Activated CD4-positive, CD25-positive, alpha-beta regulatory T cell treated with anti-CD3 and anti-CD28 coated beads, Interleukin-2, amount 50 U/mL, for 16 hours (primary cell): ENCODE measurements at places on chromosomes 5 and 9.

DNA sequence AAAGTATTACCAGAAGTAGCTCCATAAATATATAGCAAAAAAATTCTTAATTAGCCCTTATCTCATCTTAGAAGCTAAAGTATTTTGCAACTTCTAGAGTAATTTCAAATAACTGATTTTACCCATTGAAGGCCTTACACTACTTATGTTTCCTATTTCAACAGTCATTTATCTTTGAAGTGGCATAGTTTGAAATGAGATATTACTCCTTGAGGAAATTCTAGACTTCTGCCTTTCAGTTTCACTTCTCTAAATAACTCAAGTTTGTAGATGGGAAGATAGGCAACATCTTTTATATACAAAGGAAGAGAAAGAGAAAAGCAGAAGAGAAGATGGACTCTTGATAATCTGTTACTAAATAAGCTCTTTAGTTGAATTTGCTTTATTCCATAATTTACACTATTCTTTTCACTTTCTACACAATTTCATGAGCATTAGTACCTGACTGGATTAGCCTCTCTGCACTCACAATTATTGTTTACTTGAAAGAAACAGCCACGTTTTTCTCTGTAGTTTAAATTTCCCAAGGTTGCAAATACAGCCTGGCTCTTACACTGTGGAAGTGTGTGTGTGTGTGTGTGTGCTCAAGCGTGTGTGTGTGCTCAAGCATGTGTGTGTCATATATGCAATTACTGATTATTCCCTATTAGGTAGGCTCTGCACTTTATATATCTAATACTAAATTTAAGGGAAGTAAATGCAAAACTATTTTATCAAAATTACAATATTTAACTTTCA, 60.6 kb upstream of the EMB start:
- no peak for DNase-seq

DNA sequence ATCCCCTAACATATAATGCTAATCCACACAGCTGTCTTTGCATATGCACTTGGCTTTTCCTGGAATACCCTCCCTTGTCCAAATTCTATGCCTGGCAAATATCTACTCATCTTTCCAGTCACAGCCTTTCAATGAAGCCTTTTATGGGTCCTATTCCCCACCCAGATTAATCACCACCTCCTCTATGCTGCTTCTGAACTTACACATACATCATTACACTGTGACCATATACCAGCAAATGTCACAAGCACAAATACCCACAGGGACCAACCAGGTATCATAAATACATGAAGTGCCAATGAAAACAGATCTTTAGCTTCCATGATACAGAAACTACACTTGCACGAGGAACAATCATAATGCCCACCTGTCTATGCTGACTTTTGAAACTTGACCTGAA, 22.3 kb downstream of the LPAR1 start:
- DNase-seq = no peak

- DNase-seq = no peak
These were observed 9.4 kb downstream of the VDAC1 start for GRCh38 chr5:133995341-133995740.

DNA sequence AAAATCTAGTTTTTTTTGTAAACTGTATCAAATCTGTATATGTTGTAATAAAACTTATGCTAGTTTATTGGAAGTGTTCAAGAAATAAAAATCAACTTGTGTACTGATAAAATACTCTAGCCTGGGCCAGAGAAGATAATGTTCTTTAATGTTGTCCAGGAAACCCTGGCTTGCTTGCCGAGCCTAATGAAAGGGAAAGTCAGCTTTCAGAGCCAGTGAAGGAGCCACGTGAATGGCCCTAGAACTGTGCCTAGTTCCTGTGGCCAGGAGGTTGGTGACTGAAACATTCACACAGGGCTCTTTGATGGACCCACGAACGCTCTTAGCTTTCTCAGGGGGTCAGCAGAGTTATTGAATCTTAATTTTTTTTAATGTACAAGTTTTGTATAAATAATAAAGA, 24.3 kb downstream of the HMGCR start:
- DNase-seq = no peak

- no peak for DNase-seq
These were observed 6.3 kb downstream of the SLIT3 start for GRCh38 chr5:169294621-169295020.

- DNase-seq = no peak
These were observed 306.1 kb downstream of the EFNA5 start for GRCh38 chr5:107364443-107365319.

DNA sequence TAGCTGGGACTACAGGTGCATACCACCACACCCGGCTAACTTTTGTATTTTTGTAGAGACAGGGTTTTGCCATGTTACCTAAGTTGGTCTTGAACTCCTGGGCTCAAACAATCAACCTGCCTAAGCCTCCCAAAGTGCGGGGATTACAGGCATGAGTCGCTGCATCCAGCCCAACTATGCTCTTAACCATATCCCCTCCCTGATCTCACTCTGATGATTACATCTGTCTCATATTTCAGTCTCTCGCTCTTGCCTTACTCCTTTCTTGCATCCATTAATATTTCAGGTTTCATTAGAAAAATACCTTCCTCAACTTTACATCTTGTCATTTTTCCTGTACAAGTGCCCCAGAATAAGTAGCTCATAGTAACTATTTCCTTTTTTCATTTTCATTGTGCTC, 61.0 kb upstream of the BASP1 start:
- DNase-seq = no peak

DNA sequence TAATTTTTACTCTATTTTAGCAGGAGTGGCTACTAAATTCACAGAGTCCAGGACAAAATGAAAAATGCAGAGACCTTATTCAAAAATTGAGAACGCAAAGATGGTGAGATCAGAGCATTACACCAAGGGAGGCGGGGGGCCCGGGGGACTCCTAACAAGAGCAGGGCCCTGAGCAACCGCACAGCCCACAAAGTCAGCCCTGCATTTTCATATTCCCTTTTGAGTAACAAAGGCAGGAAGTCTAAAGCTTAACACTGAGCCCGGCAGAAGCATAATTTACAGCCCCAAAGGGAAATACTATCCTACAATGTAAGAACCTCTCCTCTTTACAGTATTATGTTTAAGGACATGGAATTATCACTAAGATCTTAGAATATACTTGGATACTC, 69.4 kb downstream of the TLE1 start:
- DNase-seq = no peak

GRCh38 chr9:93315118-93315517, 131.2 kb downstream of the WNK2 start:
- no peak for DNase-seq

GRCh38 chr9:95580812-95581761, 64.3 kb upstream of the PTCH1 start:
- DNase-seq = no peak

- DNase-seq = no peak
These were observed 33.4 kb downstream of the C5orf15 start for GRCh38 chr5:133934822-133935666.

GRCh38 chr5:65737842-65738241, 15.8 kb downstream of the NLN start:
- no peak for DNase-seq
